ENCODE measurements at places on chromosomes 6 and 20. TPM values are rescaled to one million over a fixed set of nuclear protein-coding genes. Genes with fewer than 3 reads are reported as not detected.
A peak's percentile ranks its signal among the peaks of the same experiment; 100 is the strongest.

Gene ENPP3
- total RNA-seq, result 3.1 TPM

GRCh38 chr6:18115356-18115755, 7.1 kb downstream of the NHLRC1 start:
- no peak for DNase-seq

Gene GNMT
- not detected for total RNA-seq

Gene BPI
- not detected for total RNA-seq

Gene IL17A
- not detected for total RNA-seq

DNA sequence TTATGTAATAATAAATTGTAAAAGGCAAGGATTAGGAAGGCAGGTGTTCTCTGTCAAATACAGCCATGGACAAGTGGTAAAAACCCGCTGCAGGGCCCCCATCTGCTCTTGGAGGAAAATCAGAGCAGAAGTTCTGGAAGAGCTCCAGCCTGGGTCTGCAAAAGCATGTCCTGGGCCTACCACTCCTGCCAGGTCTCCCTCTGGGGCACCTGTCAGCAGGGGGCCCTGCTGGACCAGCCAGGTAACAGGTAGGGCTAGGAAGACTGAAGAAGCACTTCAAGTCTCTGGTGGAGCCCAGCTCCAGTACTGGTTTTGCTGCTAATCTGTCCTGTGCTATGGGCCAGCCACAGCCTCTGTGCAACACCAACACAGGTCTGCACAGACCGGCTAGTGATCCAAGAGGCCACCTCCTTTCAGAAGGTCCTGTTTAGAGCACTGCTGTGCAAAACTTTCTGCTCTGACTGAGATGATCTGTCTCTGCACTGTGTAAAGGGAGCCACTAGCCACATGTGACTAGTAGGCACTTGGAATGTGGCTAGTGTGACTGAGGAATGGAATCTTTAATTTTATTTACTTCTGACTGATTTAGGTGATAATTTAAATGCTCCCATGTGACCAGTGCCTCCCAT, 30.2 kb downstream of the RRBP1 start:
- DNase-seq, result peak; percentile 44

GRCh38 chr20:41047279-41047974, 18.8 kb downstream of the TOP1 start:
- no peak for DNase-seq
